NCI-H2081 treated with DMSO at 0.1 percent for 48 hours (cell line): ENCODE measurements at places on chromosomes 11 and 22.

DNA sequence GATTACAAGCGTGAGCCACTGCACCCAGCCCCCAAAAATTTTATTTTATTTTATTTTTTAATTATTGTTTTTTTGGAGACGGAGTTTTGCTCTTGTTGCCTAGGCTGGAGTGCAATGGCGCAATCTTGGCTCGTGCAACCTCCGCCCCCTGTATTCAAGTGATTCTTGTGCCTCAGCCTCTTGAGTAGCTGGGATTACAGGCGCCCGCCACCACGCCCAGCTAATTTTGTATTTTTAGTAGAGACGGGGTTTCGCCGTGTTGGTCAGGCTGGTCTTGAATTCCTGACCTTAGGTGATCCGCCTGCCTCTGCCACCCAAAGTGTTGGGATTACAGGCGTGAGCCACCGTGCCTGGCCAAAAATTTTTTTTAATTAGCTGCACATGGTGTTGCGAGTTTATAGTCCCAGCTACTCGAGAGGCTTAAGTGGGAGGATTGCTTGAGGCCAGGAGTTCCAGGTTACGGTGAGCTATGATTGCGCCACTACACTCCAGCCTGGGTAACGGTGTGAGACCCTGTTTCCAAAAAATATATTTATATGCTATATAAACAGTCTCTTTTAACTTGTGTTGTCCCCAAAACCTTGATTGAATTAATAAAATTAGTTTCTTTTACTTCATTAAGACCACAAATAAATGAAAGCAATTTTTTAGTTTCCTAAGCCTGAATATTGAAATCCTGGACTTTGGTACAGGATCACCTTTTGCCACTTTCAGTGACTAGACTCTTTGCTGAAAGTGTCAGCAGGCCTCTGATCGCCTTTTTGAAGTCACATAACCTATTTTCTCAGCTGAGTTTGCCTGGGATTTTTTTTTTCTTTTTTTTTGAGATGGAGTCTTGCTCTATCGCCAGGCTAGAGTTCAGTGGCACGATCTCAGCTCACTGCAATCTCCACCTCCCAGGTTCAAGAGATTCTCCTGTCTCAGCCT is 16.2 kb downstream of the ATG13 start:
- no peak for DNase-seq

- no peak for DNase-seq
These were observed 56.5 kb upstream of the ARHGAP32 start for GRCh38 chr11:129248618-129249017.

DNA sequence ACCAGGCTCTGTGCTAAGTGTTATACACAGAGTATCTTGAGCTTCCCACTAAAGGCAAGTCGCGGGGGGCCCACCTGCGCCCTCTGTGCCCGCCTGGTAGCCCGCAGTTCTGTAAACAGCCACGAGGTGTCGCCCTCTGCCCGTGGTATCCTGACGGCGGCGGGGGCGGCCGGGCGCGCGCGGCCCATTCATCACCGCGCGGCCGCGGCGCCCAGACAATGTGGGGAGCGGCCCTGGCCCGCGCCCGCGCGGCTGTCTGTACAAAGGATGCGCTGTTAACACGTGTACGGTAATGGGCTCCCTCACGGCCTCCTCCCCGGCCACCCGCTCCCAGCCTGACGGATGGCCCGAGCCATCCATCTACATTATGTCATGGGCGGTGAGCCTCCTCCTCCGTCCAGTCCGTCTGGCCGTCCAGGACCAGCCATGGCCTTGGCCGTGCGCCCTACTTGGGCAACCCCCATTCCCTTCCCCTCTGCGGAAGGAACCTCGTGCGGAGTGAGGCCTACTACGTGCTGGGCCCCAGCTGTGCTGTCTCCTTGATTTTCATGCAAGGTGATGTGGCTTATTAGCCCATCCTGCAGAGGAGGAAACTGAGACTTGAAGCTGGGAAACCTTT is 99.4 kb downstream of the MIAT start:
- DNase-seq: no peak

DNA sequence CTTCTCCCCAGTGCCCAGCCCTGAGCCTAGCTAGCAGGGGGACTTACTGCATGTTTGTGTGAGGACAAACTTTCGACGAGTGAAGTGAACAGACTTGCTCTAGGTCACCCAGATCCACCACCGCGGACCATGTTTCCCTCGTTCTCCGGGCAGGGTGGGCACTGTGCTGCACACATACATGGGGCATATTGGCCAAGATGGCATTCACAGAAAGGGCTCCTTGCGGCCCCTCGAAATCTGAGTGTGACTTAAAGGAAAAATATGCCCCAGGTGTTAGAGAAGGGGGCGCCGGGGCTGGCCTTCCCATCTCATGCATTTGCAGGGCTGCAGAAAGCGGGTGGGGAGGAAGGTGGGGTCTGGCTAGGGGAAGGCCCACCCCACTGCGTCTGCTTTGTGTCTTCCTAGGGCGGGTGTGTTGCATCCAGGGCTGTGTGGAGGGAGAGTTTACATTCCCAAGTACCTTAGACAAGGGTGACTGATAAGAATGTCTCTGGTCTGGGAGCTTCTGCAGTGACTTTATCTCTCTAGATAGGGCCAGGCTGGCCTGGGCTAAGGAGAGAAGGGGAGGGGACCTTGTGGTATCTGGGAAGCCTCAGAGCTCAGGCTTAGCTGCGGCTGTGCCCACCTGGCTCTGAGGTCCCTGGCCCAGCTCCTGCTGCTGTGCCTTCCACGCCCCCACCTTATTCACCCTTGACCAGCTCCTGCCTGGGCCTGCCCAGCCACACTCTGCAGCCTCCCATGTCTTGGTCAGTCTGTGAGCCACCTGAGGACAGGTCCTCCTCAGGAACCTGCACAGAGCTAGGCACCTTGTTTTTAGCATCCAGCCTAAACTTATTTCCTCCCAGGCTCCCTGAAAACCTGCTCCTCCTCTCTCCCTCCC is 45.8 kb downstream of the LRRC32 start:
- no peak for DNase-seq

- no peak for DNase-seq
These were observed 114.7 kb downstream of the RBFOX2 start for GRCh38 chr22:35913925-35914324.
